ENCODE measurements at places on chromosomes 2 and 18.
A peak's percentile ranks its signal among the peaks of the same experiment; 100 is the strongest.

DNA sequence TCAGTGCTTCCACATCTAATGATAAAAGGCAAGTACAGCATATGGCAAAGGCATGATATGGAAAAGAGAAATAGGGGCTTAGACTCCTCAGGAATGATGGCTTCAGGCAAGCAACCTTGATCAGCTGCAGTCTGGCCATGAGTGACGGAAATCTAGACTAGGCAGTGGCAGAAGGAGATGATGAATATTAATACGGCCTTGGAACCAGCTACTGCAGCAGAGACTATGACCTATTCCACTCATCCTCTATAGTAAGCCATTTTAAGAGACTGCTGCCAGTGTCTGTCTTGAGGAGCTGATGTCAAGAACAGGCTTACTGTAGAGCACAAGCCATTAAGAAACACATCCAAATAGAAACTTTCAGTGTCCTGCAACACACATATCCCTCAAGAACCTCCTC is 23.7 kb downstream of the ASXL2 start:
- no peak for DNase-seq

DNA sequence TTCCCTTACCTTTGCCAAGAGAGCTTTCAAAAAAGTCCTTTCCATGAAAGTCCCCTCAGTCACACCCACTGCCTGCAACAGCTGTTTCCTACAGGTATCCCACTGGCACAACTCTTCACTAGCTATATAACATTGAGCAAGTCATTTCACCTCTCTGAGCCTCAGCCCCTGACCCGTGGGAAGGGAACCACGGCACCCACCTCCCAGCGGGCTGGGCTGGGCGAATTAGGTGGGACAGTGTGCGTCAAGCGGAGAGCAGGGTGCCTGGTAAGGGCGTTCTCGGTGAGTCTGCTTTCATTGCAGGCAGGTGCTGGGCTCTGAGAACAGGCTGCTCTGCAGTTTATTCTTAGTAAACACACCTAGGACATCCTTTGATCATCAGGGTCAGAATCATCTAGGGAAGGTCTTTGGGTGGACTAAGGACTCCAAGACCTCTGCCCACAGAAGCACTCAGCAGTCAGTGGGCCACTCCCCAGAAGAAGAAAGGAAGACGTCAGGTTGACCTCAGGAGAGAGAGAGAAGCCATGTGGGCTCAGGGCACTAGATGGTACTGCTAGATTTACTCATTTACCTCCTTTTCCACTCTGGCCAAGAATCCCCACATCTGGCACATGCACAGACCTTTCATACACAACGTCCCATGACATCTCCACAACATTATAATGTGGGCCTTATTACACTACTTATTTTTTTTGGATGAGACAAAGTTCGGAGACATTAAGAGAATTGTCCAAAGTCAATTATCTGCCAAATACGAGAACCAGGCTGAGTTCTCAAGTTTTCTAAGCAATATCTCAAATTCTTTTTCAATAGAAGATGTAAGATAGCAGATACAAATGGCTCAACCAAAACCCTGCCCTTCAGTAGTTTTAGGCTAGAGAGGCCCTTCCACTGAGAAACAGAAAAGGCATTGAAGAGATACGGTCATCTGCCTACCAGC is 79.9 kb downstream of the GALNT14 start:
- no peak for DNase-seq

- DNase-seq: peak; percentile 87
Observed at GRCh38 chr2:216142540-216142939, 33.4 kb downstream of the XRCC5 start.

DNA sequence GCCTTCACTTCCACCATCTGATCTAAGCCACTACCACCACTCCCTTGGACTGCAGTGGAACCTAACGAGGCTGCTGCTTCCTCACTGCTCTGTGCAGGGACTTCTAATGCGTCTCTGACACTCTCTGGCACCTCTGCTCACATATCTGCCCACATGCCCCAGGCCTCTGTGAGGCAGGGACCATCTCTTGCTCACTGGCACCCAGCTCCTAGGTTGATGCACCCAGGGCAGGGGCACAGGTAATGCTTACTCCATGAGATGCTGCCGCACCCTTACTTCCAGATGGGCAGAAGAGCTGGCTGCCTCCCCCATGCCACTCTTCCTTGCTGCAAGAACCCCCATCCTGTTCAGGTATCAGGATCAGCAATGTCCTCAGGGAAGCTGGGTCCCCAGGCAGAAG is 294.0 kb upstream of the HS6ST1 start:
- no peak for DNase-seq

GRCh38 chr2:123438251-123438650 is 586.8 kb upstream of the CNTNAP5 start:
- no peak for DNase-seq

- no peak for DNase-seq
Observed at GRCh38 chr2:163580757-163581156, 155.1 kb downstream of the FIGN start.

DNA sequence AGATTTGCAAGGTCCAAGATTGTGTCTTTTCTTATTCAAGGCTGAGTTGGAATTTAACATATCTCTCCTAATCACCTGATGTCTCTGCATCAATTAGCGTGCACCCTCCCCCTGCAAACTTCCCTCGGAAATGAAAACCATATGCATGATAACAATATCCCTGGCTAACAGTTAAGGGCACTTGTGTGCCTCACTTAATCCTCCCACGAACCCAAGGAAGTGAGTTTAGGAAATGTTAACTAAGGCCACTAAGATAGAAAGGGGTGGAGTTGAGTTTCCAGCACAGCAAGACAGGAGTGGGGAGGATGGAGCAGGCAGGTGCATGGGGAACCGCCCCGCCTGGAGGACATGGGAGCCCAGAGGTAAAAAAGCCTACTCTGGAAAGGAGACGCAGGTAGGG is 52.4 kb upstream of the PTMA start:
- DNase-seq: no peak

GRCh38 chr2:71060871-71061270 is 7.6 kb upstream of the NAGK start:
- peak; percentile 54 for DNase-seq

- peak; percentile 65 for DNase-seq
Observed at GRCh38 chr18:77077941-77078689, 54.5 kb downstream of the MBP start.

- no peak for DNase-seq
Observed at GRCh38 chr2:130729322-130730299, 741 bp downstream of the GPR148 start.

GRCh38 chr2:234691968-234692955 is 195.4 kb upstream of the ARL4C start:
- DNase-seq: no peak

DNA sequence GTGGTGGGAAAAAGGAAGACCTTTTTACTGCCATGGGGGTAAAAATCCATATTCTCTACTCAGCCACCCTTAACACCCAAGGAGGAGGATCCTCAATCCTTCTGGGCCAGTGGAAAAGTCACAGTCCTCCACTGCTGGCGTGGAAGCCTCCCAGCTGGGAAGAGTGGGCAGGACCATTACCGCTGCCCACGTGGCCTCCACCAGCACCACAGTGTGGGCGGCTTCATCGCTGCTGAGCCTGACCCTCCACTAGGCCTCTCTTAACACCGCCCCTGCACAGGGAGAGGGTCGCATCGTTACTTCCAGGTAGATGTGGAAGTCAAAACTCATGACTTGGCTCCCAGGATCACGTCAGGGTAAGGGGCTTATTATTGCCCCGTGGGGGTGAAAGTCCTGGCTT is 656.5 kb downstream of the SUCLG1 start:
- no peak for DNase-seq

- DNase-seq: peak; percentile 39
Observed at GRCh38 chr2:172655838-172656573, 79.6 kb upstream of the RAPGEF4 start.

DNA sequence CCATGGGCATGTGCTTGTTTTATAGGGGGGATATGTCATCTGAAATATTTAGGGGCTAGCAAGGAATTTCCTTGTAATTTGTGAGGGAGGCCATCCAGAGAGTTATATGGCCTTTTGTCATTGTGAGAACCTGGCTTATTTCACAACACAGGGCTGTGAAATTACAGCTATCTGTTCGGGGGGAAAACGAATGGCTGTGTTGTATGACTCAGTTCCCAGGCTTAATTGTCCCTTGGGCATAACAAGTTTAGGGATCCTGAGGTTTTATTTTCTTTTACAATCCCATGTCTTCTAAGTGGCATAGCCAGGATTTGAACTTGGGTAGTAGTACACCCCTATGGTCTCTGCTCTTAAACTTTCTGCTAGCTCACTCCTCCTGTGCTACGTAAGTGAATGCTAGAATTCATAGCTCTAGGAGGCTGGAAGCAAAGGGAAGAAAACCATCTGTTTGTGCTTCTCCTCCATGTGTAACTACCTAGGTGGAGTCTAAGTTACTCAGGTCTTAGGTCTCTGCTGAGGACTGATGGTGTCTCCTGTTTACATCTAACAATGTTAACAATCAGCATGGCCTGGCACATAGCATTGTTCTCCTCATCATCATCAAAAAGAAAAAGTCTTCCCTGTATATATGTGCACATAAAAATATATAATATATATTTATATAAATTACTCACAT is 53.8 kb downstream of the SKA1 start:
- DNase-seq: no peak

DNA sequence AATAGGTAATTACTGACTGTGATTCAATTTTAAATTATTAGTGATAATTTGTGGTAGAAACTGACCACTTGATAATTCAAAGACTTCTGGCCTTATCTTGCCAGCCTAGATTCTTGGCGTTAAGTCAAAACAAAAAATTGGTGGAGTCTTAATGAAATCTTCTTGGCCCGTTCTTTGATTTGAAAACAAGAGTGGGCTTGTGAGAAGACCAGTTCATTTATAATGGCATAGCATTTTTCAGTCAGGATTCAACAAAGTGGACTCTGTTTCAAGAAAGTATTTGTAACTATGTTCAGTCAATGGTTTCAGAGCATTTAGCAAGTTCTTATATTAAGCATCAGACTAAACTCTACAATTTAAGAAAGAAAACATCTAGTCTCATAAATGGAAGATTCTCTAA is 26.0 kb downstream of the ITGA4 start:
- no peak for DNase-seq

DNA sequence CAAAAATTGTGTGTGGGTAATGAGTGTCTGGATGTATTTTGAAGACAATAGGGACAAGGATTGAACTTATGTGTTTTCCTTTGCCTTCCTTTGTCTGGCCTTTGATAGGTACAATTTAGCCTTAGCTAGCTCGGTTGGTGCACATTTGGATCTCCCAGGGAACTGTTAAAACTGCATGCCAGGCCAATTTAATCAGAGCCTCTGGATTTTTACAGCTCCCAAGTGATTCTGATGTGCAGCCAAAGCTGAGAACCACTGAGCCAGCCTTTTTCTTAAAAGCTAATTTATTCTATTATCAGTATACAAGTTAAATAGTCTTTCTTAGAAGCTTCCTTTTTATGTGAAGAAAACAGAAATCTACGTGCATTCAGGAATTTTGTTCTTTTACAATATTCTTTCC is 25.0 kb downstream of the PLEK start:
- no peak for DNase-seq

DNA sequence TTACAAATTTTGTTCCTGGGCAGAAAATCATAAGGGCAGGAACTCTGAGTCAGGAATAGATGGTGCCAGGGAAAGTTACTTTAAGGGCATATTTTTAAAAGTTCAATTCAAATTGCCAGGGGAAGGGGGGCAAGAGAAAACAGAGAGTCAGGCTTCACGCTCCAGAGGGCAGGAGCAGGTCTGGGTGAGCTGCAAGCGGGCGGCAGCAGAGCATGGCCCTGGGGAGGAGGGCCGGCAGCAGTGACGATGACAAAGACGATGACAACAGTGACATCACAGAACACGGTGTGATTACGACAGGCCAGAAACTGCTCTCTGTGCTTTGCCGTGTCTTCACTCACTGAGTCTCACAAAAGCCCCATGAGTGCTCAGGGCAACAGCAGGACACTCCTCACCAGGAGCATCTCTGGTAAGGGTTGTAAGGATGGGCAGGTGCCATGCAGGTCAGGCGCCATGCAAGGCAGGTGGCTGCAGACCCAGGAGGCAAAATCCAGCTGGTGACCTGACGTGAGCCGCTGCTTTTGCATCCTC is 23.3 kb downstream of the CHST10 start:
- no peak for DNase-seq

- peak; percentile 78 for DNase-seq
Observed at GRCh38 chr2:46167924-46168323, 129.3 kb upstream of the EPAS1 start.

GRCh38 chr2:231186325-231186724 is 12.1 kb upstream of the ARMC9 start:
- DNase-seq: no peak

GRCh38 chr2:224586127-224586695 is 1.0 kb upstream of the CUL3 start:
- no peak for DNase-seq

- DNase-seq: no peak
Observed at GRCh38 chr2:206389164-206389563, 54.2 kb upstream of the ADAM23 start.

DNA sequence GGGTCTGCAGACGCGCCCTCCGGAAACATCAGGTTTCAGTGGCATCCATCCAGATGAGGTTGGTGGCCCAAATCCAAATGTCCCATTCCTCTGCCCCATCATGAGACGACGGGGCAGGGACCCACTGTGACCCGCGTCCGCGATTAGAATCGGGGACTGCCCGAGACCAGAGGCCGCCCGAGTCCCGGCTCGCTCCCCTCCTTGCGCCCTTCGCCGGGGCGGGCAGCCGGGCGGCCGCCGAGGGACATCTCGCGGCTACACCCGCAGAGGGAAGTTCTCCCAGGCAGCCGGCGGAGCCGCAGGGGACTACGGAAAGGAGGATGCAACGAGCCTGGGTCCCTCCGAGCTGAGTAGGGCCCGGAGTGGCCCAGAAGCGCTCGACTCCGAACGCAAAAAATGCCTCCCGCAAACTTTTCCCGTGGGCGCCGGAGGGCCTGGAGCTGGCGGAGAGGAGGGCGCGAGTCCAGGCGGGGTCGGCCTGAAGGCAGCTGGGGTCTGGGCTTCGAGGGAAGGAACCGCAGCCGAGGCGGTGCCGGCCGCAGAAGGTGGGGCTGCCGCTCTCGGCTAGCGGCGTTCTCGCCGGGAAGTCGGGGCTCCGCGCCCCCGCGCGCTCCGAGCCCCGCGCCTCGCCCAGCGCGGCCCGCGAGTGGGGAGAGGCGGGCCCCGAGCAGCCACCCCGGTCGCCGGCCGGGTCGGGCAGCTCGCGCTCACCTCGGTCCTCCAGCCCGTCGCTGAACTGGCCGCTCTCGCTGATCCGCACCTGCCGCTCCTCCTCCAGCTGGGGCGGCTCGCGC is 580 bp downstream of the TMEM163 start:
- no peak for DNase-seq

DNA sequence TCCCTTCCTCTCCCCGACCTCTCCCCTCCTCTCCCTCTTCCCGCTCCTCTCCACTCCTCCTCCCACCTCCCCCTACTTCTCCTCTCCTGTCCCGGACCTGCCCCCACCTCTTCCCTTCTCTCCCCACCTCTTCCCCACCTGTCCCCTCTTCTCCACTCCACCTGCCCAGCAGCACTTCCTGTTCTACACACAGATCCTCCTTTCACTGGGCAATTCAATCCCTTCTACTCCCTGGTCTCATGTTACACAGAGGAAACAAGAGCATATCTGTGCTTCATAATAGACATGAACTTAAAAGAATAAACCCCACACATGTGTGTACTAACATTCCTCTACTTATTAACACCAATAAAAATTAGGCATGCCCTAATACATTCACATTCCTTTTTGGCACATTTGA is 34.8 kb downstream of the TIMM21 start:
- no peak for DNase-seq

- peak; percentile 25 for DNase-seq
Observed at GRCh38 chr2:236873636-236874035, 212.1 kb upstream of the COPS8 start.

Measured in EH (cell line).